HFFc6 (cell line): ENCODE measurements at places on chromosomes 5 and 9.

DNA sequence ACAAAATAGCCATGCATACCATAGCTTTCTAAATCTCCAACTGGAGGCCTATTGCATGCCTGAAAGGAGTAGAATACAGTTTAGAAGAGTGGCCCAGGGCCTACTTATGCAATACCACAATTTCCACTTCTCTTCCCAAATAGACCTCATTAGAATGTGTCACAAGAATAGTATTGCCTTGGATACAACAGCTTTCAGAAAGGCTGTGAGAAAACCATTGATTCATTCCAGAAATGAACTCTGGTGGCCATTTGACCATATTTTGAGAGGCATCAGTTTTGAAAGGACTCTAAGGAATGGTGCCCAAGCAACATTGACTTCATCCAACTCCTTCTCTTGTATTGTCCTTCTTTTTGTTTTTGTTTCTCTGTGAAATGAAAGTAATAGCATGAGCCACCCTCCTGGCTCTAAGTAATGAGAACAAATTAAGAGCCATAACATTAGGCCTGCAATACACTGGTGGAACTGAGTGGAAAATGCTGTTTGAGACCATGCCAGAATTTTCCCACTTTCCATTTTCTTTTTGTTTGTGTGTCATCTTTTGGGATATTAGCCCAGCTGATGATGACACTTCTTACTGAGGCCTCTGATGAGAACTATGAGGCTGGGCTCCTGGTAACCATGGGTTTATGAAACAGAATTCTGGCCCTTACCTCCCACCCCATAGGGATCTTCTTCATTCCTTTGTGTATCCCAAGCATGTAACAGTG, 90.2 kb downstream of the TMEM174 start:
- no peak for DNase-seq

GRCh38 chr5:77301447-77301883, 91.0 kb downstream of the PDE8B start:
- DNase-seq = peak; percentile 99

DNA sequence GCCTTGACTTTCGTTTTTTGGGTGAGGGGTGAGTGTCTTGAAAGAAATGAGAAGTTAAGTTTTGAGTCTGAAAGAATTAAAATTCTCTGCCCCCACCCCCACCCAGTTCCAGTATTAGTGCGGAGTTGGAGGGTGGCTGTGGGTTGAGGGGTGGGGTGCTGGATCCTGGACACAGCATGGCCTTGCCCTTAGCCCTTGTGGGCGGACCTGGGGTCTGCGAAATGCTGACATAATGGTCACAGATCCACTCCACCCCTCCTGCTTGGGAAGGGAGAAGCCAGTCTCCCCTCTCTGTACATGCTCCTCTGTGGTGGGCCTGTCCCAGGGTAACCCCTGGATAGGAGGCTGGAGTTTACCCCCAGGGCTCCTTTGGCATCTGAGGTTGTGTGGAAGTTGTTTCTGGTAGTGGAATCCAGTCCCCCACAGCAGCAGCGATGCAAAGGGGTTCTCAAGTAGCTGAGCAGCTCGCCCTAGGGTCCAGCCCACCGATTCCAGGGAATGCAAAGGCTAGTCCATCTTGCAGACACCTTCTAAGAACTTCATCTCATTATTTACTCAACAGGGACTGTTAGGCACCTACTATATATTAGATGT, 42.8 kb upstream of the TCF7 start:
- no peak for DNase-seq

DNA sequence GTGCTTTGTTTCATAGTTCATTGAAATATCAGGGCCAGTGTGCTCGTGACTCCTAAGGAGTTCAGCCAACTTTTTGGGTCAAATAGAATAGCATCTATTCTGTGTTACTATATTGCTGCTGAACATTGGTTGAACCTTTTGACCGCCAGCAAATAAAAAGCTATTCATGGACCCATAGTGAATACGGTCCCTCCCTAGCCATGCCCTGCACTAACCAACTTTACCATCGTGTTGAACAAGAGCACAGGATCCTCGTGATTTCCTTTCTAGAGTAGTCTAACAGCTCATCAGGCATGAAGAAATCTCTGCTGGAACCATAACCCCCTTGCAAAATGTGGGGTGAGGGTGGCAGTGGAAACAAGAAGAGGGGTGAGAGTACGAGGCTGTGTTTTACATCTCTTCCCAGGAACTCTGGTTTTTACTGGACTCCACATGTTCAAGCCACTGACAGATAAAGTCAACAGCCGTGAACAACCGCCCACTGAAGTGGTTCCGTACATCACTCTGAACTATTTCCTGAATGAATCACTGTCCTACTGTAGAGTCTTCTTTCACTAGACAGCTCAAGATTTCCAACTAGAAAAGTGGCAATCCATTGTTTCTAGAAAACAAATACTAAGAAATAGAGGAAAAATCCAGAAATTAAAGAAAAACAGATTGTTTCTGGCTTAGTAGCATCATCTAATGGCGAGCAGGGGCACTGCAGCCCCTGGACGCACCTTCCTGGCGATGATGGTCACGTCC, 70.1 kb upstream of the SPATA31E1 start:
- DNase-seq = peak; percentile 58

DNA sequence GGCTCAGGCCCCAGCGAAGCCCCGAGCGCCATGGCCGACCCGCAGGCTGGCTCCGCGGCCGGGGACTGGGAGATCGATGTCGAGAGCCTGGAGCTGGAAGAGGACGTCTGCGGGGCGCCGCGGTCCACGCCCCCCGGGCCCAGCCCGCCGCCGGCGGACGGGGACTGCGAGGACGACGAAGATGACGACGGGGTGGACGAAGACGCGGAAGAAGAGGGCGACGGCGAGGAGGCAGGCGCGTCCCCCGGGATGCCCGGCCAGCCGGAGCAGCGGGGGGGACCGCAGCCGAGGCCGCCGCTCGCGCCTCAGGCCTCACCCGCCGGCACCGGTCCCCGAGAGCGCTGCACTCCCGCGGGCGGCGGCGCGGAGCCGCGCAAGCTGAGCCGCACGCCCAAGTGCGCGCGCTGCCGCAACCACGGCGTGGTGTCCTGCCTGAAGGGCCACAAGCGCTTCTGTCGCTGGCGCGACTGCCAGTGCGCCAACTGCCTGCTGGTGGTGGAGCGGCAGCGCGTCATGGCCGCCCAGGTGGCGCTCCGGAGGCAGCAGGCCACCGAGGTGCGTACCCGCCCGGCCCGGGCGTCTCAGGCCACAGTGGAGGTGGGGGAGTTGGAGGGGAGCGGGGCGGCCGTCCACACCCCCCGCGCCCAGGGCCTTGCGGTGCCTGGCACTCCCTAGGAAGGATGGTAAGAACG, 1.6 kb downstream of the DMRT2 start:
- no peak for DNase-seq

DNA sequence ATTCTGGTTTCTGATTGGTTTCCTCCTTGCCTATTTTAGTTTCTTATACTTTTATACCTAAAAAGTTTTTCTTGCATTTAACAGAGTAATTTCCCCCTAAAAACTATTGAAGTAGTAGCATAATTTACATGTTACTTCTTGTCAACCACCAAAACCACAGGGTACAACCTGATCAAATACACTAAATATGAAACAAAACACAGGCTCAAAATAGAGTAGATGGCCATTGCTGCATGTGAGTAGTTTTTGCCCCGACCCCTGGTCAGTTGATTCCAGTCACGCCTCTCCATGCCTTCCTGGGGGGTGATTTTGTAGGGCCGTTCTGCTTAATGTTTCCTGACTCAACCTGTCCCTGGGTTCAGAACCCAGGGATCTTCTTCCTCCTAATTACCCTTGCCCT, 101.8 kb downstream of the TLE4 start:
- DNase-seq = no peak

DNA sequence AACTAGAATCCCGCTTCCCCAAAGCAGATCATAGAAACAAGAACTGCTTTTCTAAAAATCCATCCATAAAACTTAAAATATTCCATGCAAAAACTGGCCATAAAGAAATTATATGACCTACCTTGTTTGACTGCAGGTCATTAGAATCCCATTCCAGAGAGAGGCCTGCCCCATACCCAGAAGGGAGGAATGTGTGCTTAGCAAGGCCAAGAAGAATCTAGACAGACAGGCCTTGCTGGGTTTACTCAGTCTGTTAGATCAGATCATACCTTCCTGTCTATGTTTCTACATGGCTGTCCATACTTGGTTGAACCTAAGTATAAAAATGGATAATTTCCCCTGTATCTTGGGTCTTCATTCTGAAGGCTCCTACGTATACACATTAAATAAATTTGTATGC, 358.8 kb upstream of the TRPC7 start:
- DNase-seq = no peak

DNA sequence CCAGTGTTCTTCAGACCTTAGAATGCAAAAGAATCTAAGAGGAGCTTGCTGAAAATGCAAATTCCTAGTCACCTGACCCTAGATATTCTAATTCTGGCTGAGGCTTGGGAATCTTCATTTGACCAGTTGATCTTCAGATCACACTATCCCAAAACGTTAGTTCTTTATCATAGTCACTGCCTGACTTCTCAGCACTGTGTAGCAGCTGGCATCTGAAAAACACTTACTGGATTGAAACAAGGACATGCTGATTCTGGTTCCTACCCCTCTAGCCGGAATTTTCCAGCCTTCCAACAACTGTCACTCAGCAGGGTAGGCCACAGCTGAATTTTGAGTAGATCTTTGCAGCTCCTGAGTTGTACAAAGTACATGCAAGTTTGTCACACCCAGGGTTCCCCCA, 72.2 kb downstream of the EBF1 start:
- DNase-seq = no peak

DNA sequence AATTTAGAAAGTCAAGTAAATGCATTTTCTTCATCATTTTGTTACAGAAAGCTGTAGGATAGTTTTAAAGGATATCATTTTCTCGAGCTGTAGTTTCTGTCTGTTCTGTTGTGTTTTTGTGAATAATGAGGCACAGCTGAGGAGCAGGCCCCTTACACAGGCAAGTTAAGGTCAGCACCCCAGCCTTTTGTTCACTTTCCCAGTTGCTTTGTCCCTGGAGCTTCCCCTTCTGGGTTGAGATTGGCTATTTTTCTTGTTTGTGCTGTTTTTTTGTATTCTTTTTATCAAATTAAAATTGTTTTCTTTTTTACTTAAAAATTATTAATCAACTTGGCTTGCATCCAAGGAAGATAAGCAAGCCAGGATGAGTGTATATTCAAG, 213.8 kb upstream of the ACTBL2 start:
- DNase-seq = no peak
